ENCODE measurements at places on chromosomes 1 and 21. TPM values are rescaled to one million over a fixed set of nuclear protein-coding genes. Genes with fewer than 3 reads are reported as not detected.

The S100A7 gene
- total RNA-seq, result not detected

The MRPL39 gene
- 34.7 TPM for total RNA-seq

The ACTA1 gene
- total RNA-seq, result 51.9 TPM

The MYOC gene
- total RNA-seq, result 1.4 TPM

The CAPN8 gene
- total RNA-seq, result 1.6 TPM

The TMPRSS3 gene
- not detected for total RNA-seq

The ATAD3C gene
- total RNA-seq, result 0.26 TPM

The TNNT2 gene
- 15.2 TPM for total RNA-seq

The PLA2G2F gene
- 1.3 TPM for total RNA-seq

The LCE2C gene
- total RNA-seq, result not detected

The CHI3L1 gene
- 0.53 TPM for total RNA-seq

The RGS7 gene
- 0.42 TPM for total RNA-seq

The JAM2 gene
- total RNA-seq, result 62.1 TPM

The BARHL2 gene
- not detected for total RNA-seq

The SFPQ gene
- 293 TPM for total RNA-seq

The SPRR4 gene
- total RNA-seq, result not detected

The CHD5 gene
- 0.53 TPM for total RNA-seq

The TMEM54 gene
- 12.8 TPM for total RNA-seq

The FCN3 gene
- not detected for total RNA-seq

The GBP7 gene
- not detected for total RNA-seq

The S100A5 gene
- total RNA-seq, result not detected

The DMRTA2 gene
- not detected for total RNA-seq

The SLC37A1 gene
- 7.9 TPM for total RNA-seq

The WNT9A gene
- 2.7 TPM for total RNA-seq

The TGFB2 gene
- total RNA-seq, result 32.8 TPM

The AQP10 gene
- total RNA-seq, result not detected

The IQGAP3 gene
- total RNA-seq, result 11.8 TPM

The PLA2G2D gene
- total RNA-seq, result not detected

The TMEM35B gene
- 31.6 TPM for total RNA-seq

The SHE gene
- total RNA-seq, result 17.7 TPM

The UCHL5 gene
- 58.6 TPM for total RNA-seq

The NR1I3 gene
- not detected for total RNA-seq

The CRTC2 gene
- 4.3 TPM for total RNA-seq

The VSIG8 gene
- total RNA-seq, result not detected

The ABL2 gene
- total RNA-seq, result 17.4 TPM

The KCNN3 gene
- total RNA-seq, result 16.6 TPM

The FAM3B gene
- total RNA-seq, result 22.2 TPM

The BRDT gene
- total RNA-seq, result not detected

The UTS2 gene
- total RNA-seq, result 0.16 TPM

The PDIK1L gene
- total RNA-seq, result 18.6 TPM

The PLCH2 gene
- total RNA-seq, result 7.0 TPM

The C1orf141 gene
- total RNA-seq, result not detected

All from urinary bladder (tissue), 4 donors.